ENCODE measurements at places on chromosomes 6 and 20.

DNA sequence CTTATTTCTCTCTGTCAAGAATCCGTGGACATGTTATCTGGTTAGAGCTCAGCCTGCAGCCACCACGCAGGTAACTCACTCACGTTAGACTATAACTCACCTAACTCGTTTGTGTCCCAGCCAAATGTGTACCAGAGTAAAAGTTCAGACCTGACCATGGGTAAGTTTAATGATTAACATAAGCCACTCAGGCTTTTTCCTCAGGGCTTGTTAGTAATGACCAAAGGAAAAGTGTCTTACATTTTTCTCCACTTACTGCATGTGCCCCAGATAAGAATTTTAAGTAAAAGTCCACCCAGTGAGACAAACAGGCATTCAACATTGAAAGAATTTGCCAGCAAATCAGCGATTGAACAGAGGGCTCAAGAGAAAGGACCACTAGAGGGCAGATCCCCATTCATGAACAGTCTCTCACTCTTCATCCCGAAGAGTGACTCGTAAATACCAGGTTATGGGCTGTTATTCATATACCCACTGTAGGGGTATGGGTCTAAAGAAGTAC is at the start of gene PKHD1:
PKHD1 (minus strand) TSS at position 116 of the 502 bp plus-strand sequence. CDS start 2,680 bp downstream, outside the sequence.
- no peak for DNase-seq

- DNase-seq = no peak
Measured at GRCh38 chr6:20211941-20212391, 303 bp downstream of the MBOAT1 start.

GRCh38 chr6:139925894-139926641 is 551.6 kb upstream of the CITED2 start:
- peak; percentile 37 for DNase-seq

DNA sequence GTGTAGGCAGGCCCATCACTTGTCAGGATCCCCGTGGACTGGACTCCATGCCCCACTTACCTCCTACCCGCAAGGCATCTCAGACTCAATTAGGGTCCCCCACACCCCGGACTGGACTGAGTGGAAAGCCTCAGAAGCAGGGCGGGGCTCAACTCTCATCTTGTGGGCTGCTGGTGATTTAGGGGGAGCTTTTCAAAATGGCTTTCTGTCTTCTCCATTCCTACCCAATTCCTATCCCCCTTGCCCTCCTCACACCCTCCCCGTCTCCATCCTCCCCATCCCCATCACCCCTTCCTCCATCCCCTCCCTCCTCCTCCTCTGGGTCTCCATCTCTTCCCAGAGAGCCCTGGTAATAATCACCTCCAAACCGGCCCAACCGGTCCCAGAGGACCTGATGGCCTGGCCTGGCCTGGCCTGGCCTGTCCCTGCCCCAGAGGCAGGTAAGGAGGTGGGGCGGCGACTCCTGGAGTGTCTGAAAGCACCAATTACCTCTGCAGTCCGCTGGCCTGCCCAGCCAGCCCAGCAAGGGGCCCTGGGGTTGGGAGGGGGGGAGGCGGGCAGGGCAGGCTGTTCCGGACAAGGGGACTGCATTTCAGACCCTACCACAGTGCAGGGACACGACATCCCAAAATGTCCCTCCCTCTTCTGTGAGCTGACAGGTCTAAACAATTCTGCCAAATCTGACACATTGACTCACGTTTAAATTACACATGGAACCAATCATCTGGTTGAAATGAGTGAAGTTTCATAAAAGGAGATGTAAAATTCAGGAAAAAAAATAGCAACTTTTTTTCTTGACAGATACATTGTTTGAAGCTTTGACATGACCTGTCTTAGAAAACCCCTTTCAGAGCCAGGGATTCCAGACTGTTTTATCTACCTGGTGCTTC is 24.8 kb downstream of the MAFB start:
- DNase-seq = no peak

DNA sequence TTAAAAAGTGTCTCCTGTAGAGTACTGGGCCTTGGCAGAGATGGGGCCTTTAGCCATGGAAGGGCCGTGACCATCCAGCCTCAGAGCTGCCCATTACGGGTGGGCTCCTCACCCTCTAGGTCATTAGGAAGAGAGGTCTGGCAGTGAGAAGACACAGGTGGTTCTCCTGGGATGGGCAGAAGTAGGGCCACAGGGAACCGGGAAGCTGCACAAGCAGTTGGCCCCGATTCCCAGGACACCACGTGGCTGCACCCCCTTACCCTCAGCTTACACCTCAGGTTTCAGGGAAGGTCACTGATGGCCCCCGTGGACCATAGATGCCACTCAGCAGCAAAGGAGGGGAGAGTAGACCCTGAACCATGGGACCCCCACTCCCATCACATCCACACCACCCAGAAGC is 1.6 kb downstream of the RAET1G start:
- DNase-seq = no peak

GRCh38 chr6:18088419-18089296 is 33.8 kb downstream of the NHLRC1 start:
- no peak for DNase-seq

DNA sequence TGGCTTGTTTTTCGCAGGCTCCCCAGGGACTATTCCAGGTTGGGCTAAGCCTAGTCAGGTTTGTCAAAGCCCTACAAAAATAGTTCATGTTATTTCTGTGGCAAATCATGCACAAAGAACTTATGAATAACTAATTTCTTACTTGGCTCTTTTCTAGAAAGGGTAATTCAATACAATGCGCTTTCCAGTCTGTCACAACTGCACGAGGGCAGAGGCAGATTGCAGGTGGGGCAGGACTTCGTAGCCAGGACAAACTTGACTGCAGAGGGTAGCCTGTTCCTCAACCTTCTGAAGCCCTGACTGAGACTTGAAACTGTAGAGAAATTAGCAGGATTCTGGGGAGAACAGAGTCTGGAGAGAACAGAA is 253.5 kb downstream of the QKI start:
- no peak for DNase-seq

GRCh38 chr6:51866867-51867266 is 220.5 kb downstream of the PKHD1 start:
- no peak for DNase-seq

DNA sequence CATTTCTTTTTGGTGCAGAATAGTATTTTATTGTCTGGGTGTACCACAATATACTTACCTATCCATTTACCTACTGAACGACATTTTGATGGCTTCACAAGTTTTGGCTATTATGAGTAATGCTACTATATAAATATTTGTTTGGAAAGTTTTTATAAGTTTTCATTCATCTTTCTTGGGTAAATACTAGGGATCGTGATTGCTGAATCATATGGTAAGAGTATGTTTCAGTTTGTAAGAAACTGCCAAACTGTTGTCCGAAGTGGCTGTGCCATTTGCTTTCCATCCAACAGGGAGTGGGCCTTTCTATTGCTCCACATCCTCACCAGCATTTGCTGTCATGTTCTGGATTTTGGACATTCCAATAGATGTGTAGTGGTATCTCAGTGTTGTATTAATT is 104.2 kb downstream of the CDYL start:
- DNase-seq = no peak

DNA sequence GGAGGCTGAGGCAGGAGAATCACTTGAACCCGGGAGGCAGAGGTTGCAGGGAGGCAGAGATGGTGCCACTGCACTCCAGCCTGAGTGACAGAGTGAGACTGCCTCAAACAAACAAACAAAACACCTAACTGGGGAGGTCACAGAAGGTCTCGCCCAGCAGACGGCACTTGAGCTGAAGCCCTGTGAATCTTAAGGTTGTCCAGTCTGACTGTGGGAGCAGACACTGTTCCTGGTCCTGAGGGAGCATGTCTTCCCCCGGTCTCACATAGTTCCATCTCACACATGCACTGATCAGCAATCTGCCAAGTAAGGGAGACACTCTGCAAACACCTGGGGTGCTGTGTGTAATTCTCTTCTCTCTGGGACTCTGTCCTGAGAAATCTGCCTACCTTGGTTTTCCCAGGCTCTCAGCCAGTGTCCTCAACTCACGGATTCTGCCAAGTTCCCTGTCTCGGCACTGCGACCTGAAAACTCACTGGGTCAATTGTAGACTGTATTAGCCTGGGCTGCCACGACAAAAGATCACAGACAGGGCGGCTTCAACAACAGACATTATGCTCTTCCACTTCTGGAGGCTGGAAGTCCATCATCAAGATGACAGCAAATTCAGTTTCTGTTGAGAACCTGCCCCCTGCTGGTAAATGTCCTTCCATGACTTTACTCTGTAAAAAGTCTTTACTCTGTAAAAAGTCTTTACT is 94.3 kb downstream of the JPH2 start:
- no peak for DNase-seq

DNA sequence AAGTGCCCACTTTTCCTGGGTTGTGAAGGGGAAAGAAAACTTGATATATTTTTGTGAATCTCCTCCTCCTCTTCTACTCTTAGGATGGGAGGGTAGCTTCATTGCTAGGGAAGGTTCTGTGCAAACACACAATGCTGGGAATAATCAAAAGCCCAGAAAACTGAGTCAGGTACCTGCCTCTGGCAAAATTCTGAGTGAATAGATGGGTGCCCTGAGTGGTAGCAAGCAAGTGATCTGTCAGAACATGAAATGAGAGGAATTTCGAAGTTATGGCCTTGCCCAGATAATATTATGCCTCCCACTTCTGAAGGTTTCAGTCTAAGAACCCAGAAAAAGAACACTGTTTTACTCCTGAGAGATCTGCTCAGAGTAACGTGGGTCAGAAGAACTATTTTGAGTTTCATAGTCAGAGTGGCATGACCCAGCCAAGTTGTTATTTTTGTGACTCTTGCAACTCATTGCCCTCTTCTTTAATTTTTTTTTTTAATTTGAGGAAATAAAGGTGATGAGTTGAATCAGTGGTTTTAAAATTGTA is 158.3 kb downstream of the BMP2 start:
- DNase-seq = no peak

DNA sequence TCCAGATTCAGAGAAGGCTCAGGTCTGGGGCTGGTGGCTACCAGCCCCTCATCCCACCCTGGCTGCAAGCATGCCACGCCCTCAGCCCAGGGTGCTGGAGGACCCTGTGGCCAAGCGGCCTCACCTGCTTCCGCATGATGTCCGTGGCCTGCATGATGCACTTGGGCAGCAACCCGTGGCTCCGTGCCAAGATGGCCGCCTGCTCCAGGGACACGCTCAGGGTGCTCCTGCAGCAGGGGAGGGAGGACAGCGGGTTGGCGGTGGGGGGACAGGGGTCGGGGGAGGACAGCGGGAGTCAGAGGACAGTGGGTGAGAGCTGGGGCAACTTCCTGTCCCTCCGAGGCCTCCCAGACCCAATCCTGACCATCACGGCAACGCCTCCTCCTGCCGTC is 200.1 kb downstream of the PREX1 start:
- DNase-seq = no peak

- DNase-seq = no peak
Measured at GRCh38 chr20:61861054-61861841, 204.4 kb downstream of the TAF4 start.

DNA sequence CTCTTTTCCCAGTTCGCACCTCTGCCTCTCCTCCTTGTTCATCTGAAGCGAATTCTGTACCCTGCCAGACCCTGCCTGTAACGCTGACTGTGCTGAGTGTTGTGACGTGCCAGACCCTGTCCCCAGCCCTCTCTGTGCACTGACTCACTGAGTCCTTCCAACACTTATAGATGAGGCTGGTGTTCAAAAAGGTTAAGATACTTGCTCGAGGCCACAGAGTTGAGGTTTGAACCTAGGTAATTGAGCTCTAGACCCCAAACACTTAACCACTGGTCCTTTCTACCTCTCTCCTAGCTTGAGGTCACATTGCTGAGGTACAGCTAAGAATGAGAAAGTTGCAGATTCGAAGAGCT is 45.7 kb upstream of the NEDD9 start:
- no peak for DNase-seq

- DNase-seq = no peak
Measured at GRCh38 chr6:151784441-151785214, 22.9 kb upstream of the ESR1 start.

- DNase-seq = no peak
Measured at GRCh38 chr20:51333971-51334370, 208.5 kb downstream of the NFATC2 start.

DNA sequence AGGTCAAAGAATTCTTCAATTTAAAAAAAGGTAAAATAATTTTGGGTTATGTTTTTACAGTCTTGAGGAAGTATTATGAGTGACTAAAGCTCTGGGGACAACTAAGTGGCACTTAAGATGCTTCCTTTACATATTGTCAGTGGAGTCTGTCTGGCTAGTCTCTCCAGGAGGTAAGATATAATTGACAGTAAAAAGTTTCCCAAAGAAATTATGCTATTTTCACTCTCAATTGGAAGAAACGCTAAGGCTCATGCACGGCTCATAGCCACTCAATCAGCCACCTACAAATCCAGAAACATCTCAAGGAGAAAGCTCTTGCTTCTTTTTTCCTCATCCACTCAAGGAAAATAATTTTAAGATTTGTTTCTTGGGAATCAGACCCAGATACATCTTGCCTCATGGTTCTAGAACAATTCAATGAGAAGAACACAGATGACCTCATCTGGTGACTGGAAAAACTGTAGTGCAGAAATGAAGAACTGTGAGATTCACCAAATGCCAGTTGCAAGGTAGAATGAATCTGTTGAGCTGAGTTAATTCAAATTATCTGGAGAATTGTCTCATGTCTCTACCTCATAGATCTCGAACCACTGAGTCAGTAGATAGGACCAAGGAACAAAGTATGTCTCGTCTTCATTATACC is 252.9 kb downstream of the TPBG start:
- no peak for DNase-seq

- DNase-seq = no peak
Measured at GRCh38 chr6:11212664-11213063, 19.8 kb downstream of the NEDD9 start.

GRCh38 chr6:52089758-52090348 is 2.4 kb upstream of the PKHD1 start:
- no peak for DNase-seq

DNA sequence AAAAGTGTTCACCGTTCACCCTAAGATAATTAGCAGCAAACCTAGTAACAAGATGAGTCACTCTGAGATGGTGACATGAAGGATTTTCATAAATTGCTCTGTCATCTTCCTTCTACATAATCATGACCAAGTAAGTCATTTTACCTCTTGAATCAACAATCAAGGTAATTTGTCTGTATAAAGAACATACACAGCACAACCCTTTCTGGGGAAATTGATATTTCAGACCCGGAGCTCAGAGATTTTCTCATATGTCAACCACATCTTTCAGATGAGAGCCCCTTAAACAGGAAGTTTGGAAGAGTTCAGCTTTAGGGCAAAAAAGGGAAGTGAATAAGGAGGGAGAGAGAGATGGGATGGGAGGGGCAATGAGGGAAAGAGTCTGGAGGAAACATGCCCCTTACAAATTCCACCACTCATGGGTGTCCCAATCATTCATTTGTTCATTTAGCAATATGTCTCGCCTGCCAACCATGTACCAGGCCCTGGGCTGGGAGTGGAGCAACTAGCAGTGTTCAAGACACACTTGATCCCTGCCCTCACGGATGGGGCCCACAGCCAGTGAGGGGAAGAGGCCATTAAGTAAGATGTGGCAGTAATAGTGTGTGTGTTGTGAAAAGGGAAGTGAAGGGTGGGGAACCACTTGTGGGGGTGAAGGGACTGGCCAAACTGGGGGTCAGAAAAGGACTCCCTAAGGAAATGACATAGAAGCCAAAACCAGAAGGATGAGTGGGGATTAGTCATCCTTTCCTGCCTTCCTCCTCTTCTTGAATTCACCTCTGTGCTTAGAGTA is 190.9 kb downstream of the MAFB start:
- no peak for DNase-seq

All from NCI-H1694 (cell line).